ENCODE measurements at places on chromosomes 1 and 21. TPM values are rescaled to one million over a fixed set of nuclear protein-coding genes. Genes with fewer than 3 reads are reported as not detected.

Gene PTP4A2
- polyA plus RNA-seq = 216 TPM

Gene FYB2
- not detected for polyA plus RNA-seq

Gene OR10Z1
- polyA plus RNA-seq = not detected

Gene CASQ2
- not detected for polyA plus RNA-seq

Gene CLIC6
- 0.08 TPM for polyA plus RNA-seq

Gene TMEM269
- polyA plus RNA-seq = not detected

Gene NTNG1
- 6.5 TPM for polyA plus RNA-seq

Gene LCE3E
- polyA plus RNA-seq = not detected

Gene THEM5
- polyA plus RNA-seq = not detected

Gene ERICH3
- polyA plus RNA-seq = not detected

Gene DENND2D
- 107 TPM for polyA plus RNA-seq

Gene TMIGD3
- not detected for polyA plus RNA-seq

Gene FCMR
- 1,091 TPM for polyA plus RNA-seq

Gene PLEKHO1
- polyA plus RNA-seq = 102 TPM

Gene NEXN
- polyA plus RNA-seq = 3.8 TPM

Gene CYP4A22
- polyA plus RNA-seq = not detected

Gene CERS2
- 110 TPM for polyA plus RNA-seq

Gene ITLN1
- polyA plus RNA-seq = not detected

Gene KCNE2
- not detected for polyA plus RNA-seq

Gene EEIG2
- 1.1 TPM for polyA plus RNA-seq

Data from IgD-negative memory B cell (primary cell).